ENCODE measurements at places on chromosomes 1 and 21.

- no peak for DNase-seq
These were observed 1450.2 kb downstream of the BRINP3 start for GRCh38 chr1:189027512-189027911.

- DNase-seq = peak; percentile 48
These were observed 269.7 kb downstream of the DYRK1A start for GRCh38 chr21:37636152-37636860.

DNA sequence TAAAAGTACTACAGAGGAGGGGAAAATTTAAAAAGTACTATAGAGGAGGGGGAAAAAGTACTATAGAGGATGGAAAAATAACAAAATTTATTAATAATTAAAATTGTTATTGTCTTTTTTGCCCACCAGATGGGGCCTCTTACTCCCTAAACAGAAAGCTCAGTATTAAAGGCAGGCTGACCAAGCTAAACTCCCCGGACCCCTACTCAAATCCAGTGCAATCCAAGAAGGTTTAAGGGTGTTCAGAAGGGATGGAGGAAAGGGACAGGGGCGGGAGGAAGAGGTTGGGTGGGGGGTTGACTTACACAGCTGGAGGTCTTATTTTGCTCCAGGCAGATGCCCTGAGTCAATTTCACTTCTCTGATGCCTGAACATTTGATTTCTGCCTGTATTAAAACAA, 13.7 kb downstream of the CD34 start:
- DNase-seq = no peak

DNA sequence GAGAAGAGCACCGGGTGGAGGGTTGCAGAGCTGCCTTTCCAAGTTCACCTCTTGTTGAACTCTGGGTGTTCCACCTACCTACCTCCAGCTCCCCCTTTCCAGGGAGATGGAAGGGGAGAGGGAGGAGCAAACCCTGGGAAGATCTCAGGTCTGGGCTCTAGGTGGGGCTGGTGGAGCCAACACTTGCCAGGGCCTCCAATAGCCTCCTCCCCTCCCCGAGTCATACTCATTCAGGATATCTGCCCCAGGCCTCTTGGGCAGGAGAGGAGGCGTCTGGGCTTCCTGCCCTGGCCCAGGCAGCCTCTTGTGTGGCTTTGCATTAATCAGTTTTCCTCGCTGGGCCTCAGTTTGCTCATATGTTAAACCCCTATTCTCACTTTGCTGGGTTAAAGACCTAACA, 13.4 kb downstream of the RAP1GAP start:
- DNase-seq = no peak

GRCh38 chr1:44650159-44650831, 24.0 kb downstream of the TMEM53 start:
- DNase-seq = no peak

- DNase-seq = no peak
These were observed 614.9 kb upstream of the TMPRSS15 start for GRCh38 chr21:19018529-19018928.

DNA sequence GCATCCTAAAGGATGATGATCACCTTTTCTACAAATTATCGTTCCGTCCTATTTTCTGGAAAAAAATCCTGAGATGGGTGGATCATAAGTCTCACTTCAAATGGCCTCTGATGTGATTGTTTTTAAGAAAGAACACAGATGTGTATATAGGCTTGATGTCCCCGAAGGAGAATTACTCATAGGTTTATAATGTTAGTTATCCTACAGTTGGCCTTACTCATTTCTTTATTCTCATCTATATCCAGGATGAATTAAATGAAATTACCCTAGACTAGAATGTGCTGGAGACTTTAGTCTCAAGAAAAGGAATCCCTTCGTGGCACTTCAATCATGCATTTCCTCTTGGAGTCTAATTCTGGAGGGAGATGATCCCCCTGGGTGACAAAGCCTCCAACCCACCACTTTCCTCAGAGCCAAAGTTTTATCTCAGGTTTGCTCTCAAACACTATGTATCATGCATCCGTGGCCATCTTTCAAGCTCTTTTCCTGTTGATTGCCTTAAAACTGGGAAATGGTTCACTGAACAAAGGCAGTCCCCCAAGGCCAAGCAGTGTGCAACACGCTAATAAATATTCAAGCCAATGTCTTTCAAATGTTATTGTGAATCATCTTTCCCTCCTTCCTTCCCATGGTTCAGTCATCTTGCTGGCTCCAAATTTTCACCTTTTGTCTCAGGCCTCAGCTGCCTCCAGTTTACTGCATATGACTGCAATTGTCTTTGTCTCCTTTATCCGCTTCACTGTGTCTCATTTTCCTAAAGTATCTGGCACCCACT, 32.5 kb upstream of the SMYD2 start:
- peak; percentile 54 for DNase-seq

GRCh38 chr1:89719502-89720306, 86.8 kb downstream of the LRRC8C start:
- peak; percentile 15 for DNase-seq

- DNase-seq = peak; percentile 47
These were observed 44.1 kb upstream of the ARHGEF16 start for GRCh38 chr1:3410142-3410925.

DNA sequence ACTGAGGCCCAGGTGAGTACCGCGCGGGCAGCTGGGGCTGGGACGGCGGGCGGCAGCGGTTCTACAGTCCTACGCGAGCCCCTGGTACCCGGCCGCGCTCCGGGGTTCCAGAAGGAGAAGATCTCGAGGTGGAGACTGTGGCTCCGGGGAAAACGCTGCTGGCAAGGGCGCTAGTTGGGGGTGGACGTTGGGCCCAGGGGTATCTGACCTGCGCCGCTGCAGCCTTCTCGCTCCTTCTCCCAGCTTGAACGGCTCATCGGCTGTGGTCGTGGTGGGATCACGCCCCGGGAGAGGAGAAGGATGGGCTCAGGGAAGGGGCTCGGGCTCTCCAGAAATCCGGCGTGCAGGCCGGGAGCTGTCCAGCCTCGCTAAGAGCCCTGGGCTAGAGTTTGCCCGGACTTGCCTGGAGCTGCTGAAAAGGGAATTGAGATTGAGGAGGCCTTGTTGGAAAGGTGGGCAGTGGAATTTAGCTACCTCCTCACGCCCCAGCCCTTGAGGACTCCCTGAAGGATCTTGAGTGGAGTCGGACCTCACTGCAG, 1.1 kb upstream of the POU3F1 start:
- peak; percentile 26 for DNase-seq

DNA sequence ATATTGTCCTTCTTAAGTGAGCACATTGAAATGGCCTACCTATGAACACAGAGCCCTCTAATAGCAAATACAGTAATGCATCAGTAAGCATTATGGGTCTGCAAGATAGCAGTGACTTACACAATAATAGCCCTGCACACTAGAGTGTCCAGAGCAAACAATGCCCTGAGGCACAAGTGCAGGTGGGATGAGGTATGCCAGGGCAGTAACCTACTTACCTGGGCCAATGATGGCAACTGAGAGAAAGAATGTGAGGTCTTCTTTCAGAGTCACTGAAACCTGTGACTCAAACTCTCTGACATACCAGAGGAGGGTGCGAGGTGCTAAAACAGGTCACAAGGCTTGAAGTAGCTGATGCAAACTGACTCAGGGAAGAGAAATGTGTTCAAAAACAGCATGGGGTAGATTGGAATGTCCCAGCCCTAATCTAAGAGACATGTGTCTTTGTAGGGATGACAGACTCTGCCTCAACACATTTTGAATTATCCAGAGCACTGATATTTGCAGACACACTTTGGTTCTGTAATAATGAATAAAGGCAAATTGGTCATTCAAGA, 168.5 kb upstream of the RUNX1 start:
- DNase-seq = peak; percentile 85

DNA sequence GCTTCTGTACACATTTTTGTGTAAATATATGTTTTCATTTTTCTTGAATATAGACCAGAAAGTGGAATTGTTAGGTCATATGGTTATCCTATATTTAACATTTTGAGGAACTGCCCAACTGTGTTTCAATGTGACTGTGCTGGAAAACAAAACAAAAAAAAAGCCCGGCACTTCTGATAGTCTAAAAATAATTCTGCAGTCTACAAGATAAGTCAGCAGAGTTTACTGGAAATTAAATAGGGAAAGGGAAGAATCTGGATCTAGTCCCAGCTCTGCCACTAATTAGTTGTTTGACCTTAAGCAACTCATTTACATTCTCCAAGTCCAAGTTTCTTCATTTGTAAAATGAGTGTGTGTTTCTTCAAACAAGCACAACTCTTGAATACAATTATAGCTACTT, 869.1 kb upstream of the B3GALT2 start:
- no peak for DNase-seq

DNA sequence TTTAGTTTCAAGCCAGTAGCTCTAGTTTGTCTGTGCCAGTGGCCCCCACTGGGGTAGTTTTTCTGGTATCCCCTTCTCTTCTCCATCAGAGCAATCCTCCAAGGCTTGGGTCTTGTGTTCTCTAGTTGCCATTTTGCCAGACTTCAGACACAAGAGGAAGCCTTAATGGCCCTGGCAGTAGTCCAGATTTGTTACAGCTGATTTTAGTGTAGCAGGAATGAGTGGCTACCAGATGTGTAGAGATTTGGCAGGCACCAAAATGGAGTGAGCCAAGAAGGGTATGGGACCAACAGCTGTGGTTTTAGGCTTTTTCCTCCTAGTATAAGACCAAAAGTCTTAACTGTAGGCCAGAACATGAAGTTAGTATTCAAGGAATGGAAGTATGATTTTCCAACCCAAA, 56.8 kb downstream of the ACP6 start:
- peak; percentile 68 for DNase-seq

DNA sequence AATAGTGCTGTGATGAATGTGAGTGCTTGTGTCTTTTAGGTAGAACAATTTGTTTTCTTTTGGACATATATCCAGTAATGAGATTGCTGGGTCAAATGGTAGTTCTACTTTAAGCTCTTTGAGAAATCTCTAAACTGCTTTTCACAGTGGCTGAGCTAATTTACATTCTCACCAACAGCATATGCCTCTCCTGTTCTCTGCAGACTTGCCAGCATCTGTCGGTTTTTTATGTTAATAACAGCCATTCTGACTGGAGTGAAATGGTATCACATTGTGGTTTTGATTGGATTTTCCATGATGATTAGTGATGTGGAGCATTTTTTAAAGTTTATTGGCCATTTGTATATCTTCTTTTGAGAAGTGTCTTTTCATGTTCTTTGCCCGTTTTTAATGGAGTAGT, 647.3 kb upstream of the ADAMTS5 start:
- no peak for DNase-seq

DNA sequence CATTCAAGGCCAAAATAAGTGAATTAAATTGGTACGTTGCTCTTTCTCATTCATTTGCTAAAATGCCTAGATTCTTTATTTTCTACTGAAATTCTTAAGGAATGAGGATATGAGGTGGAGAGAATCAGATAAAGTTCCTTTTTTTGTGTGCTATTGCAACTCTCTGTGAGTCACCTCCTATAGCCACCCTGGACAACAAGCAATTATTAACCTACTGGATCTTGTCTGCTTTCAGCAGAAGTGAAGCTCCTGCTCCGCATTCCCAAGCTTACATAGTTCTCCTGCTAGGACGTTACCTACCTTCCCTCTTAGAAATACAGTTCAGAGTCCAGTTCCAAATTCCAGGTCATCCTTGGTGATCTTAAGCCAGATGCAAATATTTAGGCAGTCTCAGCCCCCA, 4.8 kb upstream of the KCNJ6 start:
- no peak for DNase-seq

DNA sequence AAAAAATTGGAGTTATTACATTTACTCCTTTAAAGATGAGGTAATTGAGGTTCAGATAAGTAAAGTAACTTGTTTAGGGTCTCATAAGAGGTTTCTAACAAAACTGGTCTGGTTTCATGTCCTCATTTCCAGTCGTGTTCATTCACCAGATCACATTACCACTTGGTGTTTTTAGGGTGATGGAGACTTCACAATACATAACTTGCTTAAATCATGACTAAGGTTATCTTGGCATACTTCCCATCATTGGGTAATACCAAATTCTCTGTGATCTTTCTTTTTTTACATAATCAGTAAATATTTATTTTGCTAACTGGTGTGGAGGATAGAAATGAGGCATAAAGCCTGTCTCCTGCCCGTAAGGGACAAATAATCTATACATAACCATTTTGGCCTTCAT, 31.6 kb upstream of the RPTN start:
- peak; percentile 85 for DNase-seq

GRCh38 chr1:38052750-38053415, 6.3 kb upstream of the POU3F1 start:
- DNase-seq = no peak

GRCh38 chr1:91170571-91170970, 148.7 kb upstream of the ZNF644 start:
- DNase-seq = no peak

DNA sequence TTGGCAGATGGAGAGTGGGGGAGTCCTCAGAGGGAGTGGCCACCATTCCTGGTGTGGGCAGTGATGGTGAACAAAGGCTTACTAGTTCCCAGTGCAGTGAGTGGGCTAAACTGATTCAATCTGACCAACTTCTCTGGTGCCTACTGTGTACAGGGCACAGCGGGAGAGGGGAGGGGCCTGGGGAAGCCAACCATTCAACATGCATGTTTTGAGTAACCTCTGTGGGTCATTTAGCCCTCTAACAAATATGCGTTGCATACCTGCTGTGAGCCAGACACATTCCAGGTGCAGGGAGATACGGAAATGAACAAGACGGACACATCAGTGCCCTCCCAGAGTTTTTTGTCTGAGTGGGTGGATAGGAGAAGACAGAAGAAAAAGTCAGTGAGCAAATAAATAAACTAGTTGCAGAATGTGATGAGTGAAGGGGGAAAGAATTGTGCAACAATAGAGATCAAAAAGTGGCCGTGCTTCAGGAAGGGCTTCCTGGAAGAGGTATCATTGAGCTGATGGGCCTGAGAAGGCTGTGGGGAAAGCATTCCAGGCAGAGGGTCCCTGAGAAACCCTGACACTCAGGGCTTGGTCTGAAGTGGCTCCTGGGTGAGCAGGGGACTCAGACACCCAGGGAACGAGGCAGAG, 78.8 kb downstream of the EPHB2 start:
- no peak for DNase-seq

DNA sequence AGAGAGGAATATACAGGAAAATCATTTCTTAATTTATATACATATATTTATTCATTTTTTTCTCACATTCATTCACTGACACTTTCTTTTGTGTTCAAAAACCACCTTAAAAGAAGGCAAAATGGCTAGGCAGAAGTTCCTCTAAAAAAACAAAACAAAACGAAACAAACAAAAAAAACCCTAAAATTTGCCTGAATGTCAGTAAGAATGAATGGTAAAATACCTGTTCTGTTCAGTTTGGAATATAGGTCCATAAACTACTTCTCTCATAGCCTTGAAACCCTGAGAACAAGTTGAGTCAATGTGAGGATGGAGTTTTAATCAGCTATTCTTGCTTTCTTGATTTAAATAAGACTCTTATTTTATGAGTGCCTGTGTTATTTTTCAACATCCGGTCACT, 14.7 kb upstream of the ALG6 start:
- no peak for DNase-seq

- DNase-seq = peak; percentile 89
These were observed 133.3 kb upstream of the C1orf105 start for GRCh38 chr1:172287208-172287607.

- DNase-seq = no peak
These were observed 11.3 kb upstream of the OR2T8 start for GRCh38 chr1:247908766-247909165.

GRCh38 chr1:29876902-29877301, 640.6 kb downstream of the PTPRU start:
- no peak for DNase-seq
